ENCODE measurements at places on chromosomes 3 and 15.

- DNase-seq: no peak
Observed at GRCh38 chr3:65605876-65606432, 432.8 kb downstream of the MAGI1 start.

GRCh38 chr15:70200511-70201424 is 103.1 kb upstream of the TLE3 start:
- DNase-seq: no peak

GRCh38 chr3:14141602-14142341 is 16.9 kb downstream of the TMEM43 start:
- DNase-seq: no peak

DNA sequence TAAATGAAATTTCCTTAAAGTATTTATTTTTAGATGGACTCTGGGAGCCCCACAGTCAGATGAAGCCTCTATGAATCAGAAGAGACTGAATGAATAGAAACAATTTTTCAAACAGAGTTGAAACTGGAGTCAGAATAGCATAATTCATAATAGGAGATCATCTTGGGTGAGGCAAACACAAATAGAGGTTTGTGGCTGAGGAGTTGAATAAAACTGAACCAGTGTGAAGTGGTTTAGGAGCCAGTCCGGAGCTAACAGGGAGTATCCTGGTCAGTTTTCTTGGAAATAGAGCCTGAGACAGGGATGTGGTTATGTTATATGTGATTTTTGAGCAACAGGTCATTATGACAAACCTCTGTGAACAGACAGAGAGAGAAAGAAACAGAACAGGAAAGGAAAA is 39.2 kb downstream of the SAMMSON start:
- no peak for DNase-seq

DNA sequence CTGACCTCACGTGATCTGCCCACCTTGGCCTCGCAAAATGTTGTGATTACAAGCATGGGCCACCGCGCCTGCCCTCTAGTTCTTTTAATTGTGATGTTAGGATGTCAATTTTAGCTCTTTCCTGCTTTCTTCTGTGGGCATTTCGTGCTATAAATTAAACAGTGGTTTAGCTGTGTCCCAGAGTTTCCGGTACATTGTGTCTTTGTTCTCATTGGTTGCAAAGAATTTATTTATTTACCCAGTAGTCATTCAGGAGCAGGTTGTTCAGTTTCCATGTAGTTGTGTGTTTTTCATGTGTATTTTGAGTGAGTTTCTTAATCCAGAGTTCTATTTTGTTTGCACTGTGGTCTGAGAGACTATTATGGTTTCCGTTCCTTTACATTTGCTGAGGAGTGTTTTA is 30.1 kb downstream of the MYRIP start:
- DNase-seq: no peak

GRCh38 chr15:38631119-38632075 is 66.8 kb upstream of the RASGRP1 start:
- DNase-seq: no peak

DNA sequence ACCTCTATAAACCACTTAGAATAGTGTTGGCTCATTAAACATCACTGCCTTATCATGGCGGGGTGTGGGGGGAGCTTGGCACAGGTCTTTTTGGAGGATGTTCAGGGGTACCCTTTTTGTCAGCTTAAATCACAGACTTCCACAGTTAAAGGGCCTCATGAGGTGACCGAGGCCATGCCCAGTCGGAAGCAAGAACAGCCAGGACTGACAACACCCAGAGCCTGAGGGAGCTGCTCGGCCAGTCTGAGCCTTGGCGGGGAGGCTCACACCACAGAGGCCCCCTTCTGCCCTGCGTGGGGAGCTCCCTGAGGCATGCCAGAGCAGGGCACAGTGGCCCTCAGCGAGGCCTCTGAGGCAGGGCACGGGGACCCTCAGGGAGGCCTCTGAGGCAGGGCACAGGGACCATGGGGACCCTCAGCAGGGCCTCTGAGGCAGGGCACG is 49.5 kb downstream of the UMPS start:
- DNase-seq: no peak

DNA sequence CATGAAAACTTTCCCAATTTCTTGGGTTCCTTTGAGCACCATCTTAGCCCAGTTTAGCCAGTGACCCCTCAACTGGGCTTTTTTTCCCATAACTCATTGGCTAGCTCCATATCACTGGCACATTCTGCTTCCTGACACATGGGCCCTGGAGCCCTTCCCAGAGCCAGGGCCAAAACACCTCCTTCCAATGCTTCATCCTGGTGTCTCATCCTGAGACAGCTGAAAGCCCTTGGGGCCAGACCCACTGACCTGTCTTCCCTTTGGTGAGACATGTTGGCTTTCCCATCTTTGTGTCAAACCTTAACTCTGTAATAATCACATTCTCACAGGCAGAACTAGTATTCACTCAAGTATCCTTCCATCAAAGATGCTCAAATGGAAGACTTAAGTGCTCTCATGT is 82.6 kb upstream of the SMAD3 start:
- no peak for DNase-seq

GRCh38 chr3:188002626-188003138 is 151.3 kb upstream of the LPP start:
- DNase-seq: no peak

- no peak for DNase-seq
Observed at GRCh38 chr3:125032100-125032643, 23.6 kb downstream of the HEG1 start.

DNA sequence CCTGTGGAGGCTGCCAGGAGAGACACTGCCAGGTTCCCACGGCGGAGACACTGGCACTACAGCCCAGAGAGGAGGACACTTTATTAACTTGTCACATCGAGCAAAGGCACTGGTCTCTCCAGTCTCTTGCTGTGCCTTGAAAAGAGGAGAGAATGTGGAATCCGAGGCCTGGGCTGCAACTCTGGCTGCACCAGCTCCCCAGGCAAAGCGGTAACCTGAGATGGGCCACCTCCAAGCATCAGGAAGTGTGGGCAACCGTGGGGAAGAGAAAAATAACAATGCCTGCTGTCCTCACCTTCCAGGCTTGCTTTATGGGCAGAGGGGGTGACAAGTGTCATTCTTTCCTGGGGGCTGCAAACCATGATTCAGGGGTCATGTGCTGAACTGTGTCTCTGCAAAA is 91.6 kb upstream of the RGMA start:
- DNase-seq: no peak

DNA sequence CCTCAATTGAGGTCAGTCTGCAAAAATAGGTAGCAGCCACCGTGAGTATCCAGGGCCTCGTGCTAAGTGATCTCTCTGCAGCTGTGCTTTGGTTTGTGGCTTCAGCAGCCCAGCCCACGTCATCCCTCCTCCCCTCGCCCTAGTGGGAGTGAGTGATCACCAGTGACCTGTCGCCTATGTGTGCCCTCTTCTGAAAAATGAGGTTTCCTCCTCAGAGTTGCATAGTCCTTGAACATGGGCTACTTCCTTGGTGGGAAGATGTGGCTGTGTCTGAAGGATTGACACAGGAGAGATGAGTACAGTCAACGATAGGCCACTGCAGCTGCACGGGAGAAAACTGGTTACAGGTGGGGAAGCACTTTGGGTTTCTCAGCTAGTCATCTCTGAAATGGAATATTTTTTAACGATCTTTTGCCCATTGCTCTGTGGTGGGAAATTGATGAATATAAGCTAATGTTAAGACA is 144.8 kb upstream of the BHLHE40 start:
- peak; percentile 3 for DNase-seq

DNA sequence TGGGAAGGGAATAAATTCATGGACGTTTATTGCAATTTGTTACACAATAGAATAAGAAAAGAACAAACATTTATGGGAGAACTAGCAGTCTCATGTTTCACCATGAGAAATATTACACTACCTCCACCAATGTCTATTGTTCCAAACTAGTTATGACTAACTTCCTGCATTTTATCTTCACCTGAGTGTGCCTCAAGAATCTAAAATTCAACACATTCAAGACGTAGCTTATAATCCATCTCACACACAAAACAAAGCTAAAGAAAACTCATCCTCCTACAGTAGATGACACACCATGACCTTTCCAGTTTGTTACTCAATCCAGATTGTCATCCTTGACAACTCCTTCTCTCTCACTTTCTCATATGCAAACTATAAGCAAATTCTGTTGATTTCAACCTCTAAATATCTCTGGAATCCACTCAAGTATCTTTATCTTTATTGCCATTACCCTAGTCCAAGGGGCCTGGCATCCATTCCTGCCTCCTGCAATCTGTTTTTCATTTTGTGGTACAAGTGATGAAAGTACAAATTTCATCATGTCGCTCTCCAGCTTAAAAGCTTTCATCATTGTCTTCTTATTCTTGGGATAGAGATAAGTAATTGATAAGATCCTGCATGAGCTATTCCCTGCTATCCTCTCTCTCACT is 229.9 kb downstream of the NR2F2 start:
- DNase-seq: no peak

- peak; percentile 71 for DNase-seq
Observed at GRCh38 chr3:9946112-9947024, 5.8 kb downstream of the PRRT3 start.

DNA sequence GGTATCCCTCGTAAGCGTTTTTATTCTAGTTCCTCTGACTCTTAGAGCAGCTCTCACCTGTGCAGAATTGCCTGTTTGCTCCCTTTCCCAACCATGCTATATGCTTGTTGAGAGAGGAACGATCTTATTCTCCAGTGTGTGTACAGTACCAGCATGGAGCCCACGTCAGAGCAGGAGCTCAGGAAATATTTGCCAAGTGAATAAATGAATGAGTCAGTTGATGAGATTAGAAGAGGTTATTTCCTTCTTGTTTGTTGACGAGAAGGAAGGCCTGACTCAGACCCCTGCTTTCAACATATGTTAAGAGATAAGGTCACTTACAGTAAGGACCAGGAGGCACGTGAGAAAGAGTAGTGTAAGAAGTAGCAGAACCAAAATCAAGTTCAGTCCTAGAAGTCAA is 106.3 kb upstream of the ABHD17C start:
- DNase-seq: no peak

DNA sequence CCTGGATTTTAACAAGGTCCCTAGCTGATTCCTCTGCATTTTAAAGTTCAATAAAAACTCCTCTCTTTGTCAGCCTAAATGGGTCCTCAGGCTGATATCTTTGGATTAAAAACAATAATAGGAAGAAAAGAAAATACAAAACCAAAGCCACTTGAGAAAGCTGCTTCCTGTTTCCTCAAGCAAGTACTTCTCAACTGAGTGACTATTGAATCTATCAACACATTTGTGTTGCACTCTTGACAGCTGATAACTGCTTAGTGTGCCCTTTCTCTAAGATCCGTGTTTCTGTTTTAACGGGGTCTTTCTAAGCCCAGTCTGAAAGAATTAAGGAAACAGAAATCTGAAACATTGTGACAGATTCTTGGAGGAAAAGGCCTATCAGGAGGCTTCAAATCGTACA is 410.7 kb downstream of the GRM7 start:
- DNase-seq: no peak

DNA sequence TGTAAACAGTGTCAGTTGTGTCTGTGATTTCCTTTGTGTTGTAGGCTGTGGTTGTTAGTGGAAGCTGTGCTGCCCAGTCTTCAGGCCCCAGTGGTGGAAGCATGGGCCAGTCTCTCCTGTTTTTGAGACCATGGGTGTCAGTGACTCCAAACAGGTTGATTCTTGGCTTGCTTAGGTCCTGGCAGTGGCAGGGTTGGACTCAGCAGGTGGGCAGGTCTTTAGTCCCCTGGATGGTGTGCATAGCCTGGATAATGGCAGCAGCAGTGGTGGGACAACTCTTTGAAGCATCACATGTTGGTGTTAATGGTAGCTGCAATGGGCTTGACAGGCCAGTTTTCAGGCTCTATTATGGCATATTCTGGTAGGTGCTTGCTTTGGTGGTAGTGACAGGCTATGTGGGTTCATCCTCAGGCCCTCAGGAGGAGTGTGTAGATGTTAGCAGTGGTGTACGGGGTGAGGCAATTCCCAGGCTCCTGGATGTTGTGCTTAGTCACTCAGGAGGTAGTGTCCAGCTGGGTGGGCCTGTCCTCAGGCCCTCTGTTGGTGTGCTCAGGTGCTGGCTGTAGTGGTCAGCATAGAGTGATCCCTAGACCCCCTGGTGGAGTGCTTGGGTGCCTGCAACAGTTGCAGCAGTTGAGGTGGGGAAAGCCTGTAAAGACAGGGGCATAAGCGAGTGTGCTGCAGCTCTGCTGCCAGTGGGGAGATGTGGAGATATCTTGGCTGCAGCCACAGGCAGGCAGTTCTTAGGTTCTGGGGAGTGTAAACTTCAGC is 596.7 kb downstream of the PDCD6IP start:
- DNase-seq: no peak

DNA sequence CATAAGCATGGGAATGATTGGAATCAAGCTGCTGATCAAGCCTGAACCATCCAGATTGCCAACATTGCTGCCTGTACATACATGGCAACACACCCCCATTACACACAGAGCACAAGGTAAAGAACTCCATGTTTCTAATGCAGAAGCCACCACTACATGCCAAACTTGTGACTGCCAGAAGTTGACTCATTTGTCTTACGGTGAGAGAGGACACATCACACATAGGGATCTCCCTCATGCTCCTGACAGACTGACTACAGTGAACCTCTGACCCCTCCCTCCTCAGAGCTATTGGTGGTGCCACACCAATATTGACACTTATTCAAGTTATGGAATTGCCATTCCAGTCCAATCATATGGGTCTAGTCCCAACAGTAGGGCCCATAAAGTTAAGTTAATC is 42.3 kb downstream of the EFHB start:
- no peak for DNase-seq

DNA sequence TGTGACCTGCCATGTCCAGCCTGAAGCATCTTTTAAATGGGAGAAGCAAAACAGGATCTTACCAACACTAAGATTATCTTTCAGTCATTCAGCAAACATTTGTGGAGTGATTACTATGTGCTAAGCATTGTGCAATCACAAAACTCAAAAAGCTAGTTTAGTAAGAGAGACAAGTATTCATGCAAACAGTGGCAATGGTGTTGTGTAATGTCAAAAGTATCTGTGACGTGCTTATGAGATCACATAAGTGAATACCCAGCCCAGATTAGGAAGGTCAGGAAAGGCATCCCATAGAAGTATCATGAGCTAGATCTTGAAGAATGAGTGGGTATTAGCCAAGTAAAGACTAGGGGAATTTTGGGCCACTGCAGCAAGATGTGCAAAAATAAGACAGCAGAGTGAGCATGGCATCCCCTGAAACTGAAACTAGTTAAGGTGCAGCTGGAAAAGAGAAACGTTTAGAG is 32.1 kb downstream of the SEC62 start:
- DNase-seq: no peak

DNA sequence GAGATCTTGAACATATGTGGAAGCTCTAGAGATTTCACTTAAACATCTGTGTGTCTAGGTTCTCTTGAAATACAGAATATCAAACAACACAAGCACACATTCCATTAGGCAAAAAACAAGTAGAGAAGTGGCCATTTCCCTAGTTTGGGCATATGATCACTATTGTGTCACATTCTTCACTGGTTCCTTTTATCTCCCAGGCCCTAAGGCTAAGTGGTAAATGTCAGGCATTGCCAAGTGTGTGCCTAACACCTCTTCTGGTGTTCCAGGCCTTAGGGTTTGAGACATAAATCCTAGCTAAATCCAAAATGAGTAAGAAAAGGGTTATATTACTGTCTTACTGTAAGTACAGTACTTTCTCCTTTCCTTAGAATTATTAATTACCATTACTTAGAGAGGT is 880.1 kb downstream of the PDCD6IP start:
- no peak for DNase-seq

GRCh38 chr3:174498638-174499037 is 360.5 kb upstream of the NAALADL2 start:
- DNase-seq: no peak

- no peak for DNase-seq
Observed at GRCh38 chr15:86830304-86830703, 750.6 kb downstream of the AGBL1 start.

GRCh38 chr15:74191798-74192197 is 10.8 kb downstream of the STRA6 start:
- no peak for DNase-seq

GRCh38 chr3:57199895-57200297 is at the start of gene HESX1:
TSS of gene HESX1 (minus strand) at chr3:57199978. CDS start at chr3:57199918, 60 bp downstream.
- DNase-seq: no peak
